ENCODE measurements at places on chromosomes 1 and 21.

DNA sequence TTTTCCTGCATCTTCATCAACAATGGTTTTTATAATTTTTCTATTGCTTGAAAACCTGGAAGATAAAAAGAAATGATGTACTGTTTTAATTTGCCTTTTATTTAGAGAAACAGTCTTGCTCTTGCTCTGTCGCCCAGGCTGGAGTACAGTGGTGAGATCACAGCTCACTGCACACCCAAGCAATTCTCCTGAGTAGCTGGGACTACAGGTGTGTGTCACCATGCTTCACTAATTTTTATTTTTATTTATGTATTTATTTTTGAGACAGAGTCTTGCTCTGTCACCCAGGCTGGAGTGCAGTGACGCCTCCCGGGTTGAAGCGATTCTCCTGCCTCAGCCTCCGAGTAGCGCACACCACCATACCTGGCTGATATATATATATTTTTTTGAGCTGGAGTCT, 43.0 kb upstream of the RPL11 start:
- DNase-seq, result no peak

DNA sequence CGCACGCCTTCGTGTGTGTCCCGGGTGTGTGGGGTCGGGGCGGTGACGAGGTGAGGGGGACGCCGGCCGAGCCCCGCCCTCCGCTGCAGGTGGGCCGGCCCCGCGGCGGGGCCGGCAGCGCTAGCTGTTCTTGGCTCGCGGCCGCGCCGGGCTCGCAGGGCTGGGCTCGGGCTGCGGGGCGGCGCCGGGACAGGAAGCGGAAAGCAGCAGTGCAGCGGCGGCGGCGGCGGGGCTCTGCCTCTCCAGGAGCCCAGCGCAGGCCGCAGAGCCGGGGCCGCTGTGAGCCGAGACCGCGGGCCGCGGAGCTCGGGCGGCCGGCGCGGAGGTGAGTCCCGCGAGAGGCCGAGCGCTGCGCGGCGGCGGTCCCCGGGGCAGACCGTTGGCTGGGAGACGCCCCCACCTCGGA, at the start of gene VANGL1:
Gene VANGL1, plus strand, starts transcription at position 209 of the 406 bp plus-strand sequence. CDS start 9,444 bp downstream, outside the sequence.
- DNase-seq, result peak; percentile 70

DNA sequence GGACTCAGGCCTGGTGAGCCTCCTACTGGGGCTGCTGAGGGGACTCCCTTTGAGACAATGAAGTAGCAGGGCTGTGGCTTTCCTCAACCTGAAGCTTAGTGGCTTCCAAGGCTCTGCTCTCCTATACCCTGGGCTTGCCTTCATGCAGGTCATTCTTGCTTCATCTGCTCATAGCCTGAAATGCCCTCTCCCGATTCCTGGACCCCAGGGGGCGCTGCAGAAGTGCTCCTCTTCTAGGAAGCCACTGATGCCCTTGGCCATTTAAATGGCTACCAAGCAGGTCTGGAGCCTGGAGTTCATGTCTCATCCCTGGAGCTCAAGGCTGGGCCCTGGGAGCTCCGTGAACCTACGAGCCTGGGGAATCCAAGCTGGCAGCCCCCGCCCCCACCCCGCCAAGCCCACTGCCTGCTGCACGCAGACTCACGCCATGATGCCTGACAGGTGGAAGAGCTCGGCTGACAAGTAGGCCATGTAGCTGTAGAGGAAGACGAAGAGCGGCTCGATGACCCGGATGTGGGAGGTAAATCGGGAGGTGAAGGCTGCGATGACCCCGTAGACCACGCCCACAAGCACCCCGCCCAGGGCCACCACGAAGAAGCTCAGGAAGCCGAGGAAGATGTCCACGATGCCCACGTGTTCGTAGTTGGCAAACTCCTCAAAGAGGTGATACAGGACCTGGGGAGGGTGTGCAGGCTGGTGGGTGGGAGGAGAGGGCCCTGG, 45.7 kb downstream of the SLC9A1 start:
- no peak for DNase-seq

DNA sequence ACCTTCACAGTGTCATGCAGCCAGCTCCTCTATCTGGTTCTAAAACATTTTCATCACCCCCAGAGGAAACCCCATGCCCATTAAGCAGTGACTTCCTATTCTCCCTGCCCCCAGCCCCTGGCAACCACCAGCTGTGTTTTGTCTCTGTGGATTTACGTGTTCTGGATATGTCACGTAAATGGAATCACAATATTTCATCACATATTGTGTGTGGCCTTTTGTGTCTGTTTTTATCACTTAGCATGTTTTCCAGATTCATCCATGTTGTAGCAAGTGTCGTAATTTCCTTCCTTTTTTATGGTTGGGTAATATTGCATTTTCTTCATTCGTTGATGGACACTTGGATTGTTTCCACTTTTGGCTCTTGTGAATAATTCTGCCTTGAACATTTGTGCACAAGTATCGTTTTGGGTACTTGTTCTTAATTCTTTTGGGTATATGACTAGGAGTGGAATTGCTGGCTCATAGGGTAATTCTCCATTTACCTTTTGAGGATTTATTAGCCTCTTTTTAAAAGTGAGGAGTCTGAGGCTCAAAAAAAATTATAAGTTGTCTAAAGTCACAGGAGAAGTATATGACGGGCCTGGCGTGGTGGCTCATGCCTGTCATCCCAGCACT, 127.0 kb downstream of the MRPS6 start:
- DNase-seq, result peak; percentile 32

- DNase-seq, result no peak
These were observed 133.1 kb downstream of the SETD4 start for GRCh38 chr21:35927262-35927661.

GRCh38 chr1:181028196-181028595, 5.5 kb upstream of the STX6 start:
- DNase-seq, result no peak

- DNase-seq, result peak; percentile 13
These were observed 167.6 kb downstream of the RHOU start for GRCh38 chr1:228902781-228903433.

- DNase-seq, result peak; percentile 41
These were observed 42.4 kb downstream of the CRYAA start for GRCh38 chr21:43211072-43211759.

DNA sequence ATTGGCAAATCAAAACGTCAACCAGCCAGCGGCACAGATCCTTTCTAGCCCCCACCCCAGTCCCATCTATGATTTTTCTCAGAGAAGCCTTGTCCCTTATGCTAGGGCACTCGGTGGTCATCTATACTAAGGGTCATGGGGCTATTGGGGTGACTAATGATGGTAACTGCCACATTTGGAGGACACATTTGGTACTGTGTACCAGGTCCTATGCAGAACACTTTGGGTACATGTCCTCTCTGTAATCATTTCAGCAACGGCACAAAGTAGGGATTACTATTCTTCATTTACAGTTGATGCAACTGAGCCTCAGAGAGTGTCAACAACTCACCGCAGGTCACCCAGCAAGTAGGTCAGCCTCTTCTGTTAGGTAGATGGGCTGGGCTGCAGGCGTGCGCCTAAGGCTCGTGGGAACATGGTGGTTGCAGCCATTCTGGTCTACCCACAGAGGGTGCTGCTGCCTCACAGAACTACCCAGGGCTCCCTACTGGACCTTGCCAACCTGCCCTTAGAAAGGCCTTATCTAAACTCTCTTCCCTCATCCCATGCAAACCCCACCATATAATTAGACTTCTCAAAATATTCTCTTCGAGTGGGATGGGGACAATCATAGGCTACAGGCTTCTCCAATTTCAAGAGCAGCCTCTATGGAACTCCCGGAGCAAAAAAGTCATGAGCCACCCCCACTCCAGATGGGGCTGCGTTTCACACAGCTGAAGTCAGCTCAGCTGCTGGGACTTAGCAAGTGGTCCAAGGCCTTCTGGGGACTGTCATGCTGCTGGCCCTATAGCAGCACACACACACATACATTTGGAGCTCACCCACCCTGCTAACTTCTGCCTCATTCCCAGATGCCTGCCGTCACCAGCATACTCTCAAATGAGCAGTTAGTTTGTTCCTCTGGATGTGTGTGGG, 5.8 kb upstream of the SDHB start:
- DNase-seq, result no peak

DNA sequence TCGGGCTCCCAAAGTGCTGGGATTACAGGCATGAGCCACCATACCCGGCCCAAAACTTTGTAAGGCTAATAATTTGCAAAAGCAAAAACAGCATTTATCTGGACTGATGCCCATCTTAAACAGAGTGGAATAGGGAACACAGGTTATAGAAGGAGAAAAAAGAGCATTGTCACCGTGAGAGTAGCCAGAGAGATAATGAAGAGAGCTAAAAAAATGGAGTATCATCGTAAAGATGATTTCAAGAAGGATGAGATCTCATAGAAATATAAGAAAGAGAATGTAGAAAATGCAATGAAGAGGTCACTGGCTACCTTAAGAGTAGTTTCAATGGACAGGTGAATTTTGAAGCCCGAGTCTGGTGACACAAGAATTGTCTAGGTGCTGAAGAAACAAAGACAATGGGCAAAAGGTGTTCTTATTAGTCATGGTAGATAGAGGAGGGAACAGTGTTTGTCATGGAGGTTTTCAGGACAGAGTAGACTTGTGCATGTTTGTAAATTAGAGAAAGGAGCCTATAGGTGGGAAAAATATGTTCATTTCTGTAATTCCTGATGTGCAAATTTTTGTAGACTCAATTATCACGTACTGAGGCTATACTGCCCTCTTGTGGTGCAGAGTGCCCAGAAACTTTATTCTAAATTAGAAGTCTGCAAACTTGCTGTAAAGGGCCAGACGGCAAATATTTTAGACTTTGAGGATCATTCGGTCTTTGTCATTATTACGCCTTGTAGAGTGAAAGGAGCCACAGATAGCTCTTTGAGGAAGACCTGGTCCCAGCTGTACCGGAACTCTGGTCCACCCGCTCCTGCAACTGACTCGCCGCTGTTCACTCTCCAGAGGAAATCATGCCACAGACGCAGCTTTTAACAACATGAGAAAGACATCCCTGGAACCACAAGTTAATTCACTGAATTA, 8.1 kb upstream of the TMEM183A start:
- peak; percentile 72 for DNase-seq

DNA sequence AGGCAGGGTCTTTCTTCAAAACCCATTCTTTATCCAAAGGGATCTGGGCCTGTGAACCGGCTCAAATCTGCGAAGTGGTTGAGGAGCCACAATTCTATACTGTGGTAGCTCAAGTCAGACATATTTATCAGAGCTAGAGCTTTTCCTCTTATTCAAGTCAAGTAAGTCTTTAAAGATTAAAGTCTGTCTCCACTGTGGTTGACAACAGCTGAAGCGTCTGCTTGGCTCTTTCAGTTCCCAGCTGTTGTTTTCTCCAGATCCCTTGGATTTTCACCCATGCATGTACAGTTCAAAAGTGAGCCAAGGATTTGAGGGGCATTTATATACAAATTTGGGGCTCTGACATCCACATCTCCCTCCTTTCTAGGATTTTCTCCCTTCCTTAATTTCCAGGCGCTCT, 66.9 kb downstream of the C1orf185 start:
- no peak for DNase-seq

GRCh38 chr21:31714741-31715365, 17.1 kb downstream of the SCAF4 start:
- no peak for DNase-seq

GRCh38 chr1:221376286-221376685, 365.6 kb downstream of the DUSP10 start:
- no peak for DNase-seq

GRCh38 chr21:46650476-46651098, 15.1 kb downstream of the PRMT2 start:
- no peak for DNase-seq

DNA sequence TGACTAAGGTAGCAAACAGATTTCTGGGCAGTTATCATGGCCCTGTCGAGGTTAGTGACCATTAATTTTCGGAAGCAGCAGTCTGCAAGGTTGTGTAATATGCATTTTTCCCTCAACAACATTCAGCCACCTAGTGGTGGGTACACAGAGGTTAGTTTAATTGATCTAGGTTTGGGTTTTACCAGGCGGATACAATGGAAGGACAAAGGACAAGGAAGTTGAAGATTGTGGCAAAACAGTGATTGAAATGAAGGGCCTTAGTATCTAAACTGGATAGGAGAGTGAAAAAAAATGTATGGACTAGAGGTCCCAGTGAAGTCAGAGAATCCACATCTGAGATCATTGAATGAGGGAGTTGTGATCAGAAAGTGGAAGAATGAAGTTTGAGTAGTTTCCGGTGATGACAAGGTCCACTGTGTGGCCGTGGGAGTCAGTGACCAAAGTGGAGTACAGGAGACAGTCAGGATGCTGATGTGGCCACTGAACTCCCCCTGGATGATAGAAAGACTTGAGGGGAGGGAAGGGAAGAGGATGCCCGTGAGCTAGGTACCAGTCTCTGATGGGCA, 2.8 kb downstream of the ARMH1 start:
- DNase-seq, result no peak

DNA sequence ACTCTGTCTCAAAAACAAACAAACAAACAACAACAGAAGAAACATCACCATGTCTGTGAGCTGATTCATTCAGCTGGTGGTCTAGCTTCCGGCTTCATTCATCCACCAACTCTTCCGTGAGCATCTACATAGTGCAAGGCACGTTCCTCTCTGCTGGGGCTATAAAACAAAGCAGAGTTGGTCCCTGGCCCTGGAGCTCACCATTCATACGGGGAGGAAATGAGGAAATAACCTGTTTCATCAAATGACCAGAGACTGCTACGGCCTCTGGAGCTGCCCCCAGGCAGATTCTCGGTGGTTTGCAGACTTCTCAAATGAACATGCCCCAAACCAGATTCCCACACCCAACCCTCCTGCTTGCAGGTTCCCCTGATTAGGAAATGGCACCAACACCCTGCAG, 41.0 kb upstream of the ID3 start:
- DNase-seq, result no peak

DNA sequence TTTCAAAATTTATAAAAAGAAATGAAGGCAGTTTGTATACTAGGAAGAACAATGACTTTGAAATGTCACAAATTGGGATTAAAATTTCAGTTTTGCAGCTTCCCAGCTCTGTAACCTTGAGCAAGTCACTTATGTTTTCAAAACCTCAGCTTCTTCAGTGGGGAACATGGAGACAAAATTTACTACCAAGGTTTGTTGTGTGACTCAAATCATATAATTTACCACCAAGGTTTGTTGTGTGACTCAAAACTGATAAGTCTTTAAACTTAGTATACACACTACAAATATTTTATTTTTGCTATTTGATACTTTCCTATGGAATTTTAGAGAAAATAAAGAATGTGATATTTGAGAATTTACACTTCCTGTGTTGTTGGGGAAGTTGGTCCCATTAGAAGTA, 219.9 kb downstream of the KCTD3 start:
- DNase-seq, result no peak

DNA sequence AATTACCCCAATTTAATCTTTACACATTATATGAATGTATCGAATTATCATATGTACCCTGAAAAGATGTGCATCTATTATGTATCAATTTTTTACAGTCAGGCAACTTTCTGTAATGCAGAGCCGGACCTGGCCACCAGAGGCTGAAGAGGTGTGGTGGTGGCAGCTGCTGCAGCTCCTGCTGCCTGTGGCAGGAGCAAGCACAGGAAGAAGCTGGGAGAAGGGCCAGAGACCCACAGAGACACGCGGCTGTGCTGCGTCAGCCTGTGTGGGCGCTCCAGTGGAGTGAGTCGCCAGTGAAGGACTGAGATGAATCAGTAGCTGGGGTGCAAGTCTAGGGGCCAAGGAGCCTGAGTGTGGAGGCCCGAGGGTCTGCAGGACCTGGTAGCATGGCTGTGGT, 74.3 kb upstream of the COG2 start:
- no peak for DNase-seq

Measured in activated CD8-positive, alpha-beta memory T cell treated with anti-CD3 and anti-CD28 coated beads for 24 hours (primary cell).